Activated CD4-positive, alpha-beta T cell treated with anti-CD3 and anti-CD28 coated beads for 36 hours (primary cell): ENCODE measurements at places on chromosomes 12 and 14.

- DNase-seq = no peak
Observed at GRCh38 chr12:110775997-110776396, 33.3 kb upstream of the PPP1CC start.

DNA sequence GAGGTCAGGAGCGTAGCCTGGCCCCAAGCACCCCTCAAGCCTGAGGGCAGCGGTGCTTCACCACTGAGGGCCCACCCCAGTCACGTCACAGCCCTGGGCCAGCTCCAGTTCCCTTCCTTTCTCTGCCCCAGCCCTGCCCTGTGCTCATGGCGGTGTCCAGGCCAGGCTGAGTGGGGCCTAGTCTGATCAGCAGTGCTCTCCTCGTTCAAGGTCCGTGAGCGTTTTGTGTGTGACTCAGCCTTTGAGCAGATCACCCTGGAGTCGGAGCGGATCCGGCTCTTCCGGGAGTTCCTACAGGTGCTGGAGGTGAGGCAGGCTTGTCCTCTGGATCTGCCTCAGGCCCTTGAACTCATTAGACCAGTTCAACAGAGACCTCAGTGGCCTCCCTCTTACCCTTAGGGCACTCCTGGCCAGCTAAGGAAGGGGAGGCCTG, 19.0 kb downstream of the PRPF40B start:
- no peak for DNase-seq

- DNase-seq = no peak
Observed at GRCh38 chr14:21521501-21521900, 4.6 kb downstream of the SALL2 start.

DNA sequence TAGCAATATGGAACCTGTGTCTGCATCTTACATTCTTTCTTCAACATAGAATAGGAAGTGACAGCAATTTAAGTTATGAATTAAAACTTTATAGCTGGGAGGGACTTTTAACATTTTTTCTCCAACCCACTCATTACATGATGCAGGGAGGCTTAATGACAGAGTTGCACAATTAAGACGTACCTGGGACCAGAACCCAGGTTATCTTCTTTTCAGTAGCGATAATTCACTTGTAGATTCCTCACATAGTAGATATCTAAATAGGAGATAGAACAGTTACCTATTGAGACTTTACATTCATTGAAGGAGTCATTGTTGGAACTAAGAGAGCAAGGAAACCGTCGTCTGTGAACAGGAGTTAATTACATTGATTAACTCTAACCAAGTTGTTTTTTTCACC, 5.1 kb downstream of the SRGAP1 start:
- no peak for DNase-seq

DNA sequence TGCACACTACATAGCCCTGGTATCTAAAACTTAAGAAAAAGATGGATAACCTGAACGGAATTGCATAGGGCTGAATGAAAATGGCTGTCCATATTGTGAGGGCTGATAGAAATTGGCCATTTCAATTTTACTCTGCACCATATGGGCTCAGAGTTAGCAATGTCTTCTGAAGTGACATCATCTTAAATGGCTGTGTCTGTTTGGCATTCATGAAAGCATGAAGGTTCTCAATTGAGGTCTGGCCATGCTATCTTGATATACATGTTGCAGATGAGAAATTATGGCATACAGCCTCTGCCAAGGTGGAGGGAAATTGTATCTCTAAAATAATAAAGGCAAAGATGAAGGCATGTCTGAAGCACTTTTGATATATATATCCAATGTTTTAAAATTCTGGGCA, 226.0 kb upstream of the PDE3A start:
- no peak for DNase-seq

- no peak for DNase-seq
Observed at GRCh38 chr12:105713606-105714305, 383.3 kb downstream of the C12orf75 start.

- DNase-seq = no peak
Observed at GRCh38 chr14:70021548-70022220, 142.5 kb downstream of the SMOC1 start.

- peak; percentile 51 for DNase-seq
Observed at GRCh38 chr12:57276935-57277563, 26.1 kb upstream of the STAC3 start.

DNA sequence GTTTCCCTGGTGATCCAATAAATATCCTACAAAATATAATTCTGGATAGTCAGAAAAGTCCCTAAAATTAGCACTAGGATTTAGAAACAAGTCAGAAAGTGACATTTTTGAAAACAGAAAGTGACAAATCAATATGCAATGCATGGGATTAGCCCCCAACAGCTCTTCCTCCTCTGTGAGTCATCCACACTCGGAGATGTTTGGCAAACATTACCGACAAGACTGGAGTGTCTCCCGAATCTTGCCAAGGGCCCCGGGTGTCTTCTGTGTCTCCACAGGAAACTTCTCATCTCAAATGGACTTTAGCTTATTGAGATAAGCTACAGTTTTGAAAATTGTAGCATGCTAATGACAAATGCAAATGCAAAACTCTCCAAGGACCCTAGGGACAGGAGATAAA, 398.9 kb upstream of the CCDC196 start:
- DNase-seq = no peak

GRCh38 chr12:83161456-83161855, 474.8 kb downstream of the TMTC2 start:
- no peak for DNase-seq

GRCh38 chr12:3304436-3305165, 186.4 kb upstream of the PRMT8 start:
- peak; percentile 13 for DNase-seq

GRCh38 chr12:100404769-100405407, 48.0 kb downstream of the SLC17A8 start:
- DNase-seq = peak; percentile 74

- no peak for DNase-seq
Observed at GRCh38 chr12:82326905-82327503, 31.2 kb downstream of the CCDC59 start.

DNA sequence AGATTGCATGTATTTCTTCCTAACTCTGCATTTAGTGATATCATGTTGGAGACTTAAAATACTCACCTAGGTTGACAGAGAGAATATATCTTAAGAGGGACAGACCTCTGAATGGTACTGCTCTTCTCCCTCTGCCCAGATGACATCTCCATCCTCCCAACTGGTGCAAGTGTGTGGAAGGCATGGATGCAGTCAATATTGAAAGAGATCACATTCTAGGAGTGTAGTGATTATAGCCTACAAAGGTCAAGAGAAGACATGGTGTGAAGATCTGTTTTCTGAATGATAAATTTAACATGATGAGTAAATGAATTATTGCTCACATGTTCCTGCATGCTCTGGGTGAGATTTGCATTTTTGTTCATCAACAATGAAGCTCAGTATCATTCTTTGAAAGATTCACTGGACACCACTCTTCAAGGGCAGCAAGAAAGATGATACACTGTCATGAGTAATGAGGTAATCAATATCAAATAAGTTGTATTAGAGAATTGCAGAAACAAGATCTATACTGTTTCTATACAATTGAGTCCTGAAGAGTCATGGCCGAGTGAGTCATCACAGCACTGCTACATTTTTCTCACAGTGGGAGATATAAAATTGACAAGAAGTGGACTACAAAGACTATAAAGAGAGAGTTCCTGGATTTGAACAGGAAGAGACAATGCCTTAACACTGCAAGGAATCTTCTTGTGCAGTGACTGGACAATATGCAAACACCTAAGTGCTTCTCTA, 183.3 kb upstream of the KRR1 start:
- no peak for DNase-seq

DNA sequence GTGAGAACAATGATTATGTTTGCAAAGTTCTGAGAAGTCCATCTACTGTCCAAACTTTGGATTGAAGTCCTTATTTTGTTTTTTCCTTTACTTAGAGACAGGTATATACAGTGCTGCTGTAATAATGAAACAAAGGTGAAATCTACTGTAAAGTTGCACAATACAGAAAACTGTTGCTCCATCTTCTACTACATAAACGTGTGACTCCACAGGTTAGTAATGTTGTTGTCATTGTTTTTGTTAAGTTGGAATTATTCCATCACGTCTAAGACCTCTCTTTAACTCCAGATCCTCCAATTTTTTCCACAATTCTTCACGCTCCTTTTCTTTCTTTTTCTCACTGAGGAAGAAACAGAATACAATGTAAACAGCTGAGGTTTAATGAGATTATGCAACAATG, 57.0 kb upstream of the GPHB5 start:
- no peak for DNase-seq

DNA sequence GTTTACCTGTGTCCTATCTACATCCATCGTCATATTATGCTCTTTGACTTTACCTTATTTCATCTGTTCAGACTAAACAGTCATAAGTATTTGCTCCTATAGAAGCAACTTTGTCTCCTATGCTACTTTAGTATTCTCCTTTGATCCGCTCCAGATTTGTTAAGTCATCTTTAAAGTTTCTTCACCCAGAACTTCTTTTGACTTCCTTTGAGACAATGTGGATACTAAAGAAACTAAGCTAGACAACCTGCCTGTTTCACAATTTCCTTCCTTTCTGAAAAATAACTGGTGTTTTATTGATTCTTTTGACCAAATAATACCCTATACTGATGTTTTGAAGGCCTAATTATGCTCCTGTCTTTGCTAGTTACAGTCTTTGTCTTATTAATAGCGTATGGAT, 30.0 kb upstream of the LRRK2 start:
- no peak for DNase-seq

DNA sequence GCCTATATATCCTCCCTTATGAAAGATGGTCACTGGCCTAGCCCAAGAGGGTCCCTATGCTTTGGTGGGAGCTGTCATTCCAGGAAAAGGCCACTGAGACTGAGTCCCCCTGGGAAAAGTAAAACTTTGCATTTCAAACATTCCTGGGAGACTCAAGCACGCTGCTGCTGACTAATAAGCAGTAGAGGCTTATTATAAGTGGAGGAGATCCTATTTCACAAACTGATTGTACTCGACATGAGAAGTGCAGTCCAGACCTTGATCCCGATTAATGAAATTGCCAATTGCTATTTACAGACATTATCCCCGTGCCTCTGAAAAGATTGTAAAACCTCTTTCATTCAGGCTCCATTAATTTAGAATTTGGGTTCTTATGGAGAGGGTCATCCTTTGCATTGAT, 96.6 kb downstream of the EMP1 start:
- no peak for DNase-seq

- DNase-seq = peak; percentile 71
Observed at GRCh38 chr12:95218150-95219133, 835 bp downstream of the VEZT start.

GRCh38 chr12:467591-467990, 7.9 kb downstream of the B4GALNT3 start:
- no peak for DNase-seq

DNA sequence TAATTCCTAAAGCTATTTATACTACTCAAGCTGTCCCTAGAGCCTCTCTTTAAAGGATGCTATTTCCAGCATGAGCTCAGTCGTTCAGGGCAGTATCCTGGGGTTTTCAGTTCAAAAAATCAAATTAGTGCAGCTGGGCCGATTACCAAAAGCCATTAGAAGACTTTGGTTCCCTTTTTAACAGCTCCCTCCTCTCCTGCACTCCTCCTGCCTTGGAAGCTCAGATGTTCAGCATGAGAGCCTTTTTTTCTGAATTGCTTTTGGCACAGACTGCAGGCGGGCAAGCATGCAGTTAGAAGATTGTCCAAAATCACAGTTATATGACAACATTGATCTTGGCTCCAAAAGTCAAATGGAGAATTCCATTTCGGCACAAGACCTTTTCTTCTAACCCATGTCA, 179.6 kb downstream of the SLC35F4 start:
- DNase-seq = no peak

DNA sequence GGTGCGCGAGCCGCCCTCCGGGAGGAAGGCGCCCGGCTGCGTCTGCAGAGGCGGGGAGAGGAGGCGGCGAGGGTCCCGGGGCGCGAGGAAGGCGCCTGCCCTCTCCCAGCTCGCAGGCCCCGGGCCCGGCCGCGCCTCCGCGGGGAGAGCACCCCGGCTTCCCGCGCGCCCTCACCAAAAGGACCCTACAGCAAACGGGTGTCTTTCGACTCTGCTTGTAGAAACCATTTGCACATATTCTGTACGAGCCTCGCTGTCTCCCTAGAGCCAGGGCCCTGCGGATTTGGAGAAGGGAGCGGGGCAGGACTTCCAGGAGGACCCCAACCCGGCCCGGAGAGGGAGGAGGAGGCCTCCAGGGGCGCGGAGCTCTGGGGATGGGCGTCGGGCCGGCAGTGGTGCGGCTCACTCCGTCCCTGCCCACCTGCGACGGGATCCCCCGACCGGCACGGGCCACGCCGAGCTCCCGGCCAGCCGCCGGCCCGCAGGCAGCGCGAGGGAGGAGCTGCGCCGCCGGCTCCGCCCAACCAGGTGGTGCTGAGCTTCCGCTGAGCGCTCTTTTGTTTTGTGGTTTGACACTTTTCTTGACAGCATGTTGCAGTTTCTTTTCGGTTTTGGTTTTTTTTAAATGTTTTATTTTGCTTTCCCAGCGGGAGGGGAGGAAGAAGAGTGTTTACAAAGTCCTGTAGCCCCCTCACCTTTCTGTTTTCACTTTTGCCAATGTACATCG, 103.3 kb upstream of the FKBP4 start:
- DNase-seq = peak; percentile 80

- no peak for DNase-seq
Observed at GRCh38 chr14:105505101-105505500, 14.1 kb downstream of the TEDC1 start.

DNA sequence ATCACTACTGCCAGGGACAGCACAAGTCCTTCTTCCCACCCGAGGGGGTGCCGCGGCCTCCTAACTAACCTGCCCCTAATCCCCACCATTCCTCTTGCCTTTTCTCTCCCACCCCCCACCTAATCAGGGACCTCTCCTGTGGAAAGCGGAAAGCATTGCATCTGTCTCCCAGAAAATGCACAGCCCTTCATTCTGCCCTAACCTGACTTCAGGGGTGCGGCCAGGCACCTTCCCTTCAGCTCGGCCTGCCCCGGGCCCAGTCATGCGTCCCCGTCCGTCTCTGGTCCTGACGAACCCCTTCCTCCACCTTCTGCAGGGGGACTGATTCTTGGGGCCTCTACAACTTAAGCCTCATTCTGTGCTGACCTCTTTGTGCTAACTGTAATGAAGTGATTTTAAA, 43.9 kb upstream of the TRAF3 start:
- no peak for DNase-seq

- peak; percentile 77 for DNase-seq
Observed at GRCh38 chr14:70907996-70908934, 1.0 kb downstream of the PCNX1 start.

DNA sequence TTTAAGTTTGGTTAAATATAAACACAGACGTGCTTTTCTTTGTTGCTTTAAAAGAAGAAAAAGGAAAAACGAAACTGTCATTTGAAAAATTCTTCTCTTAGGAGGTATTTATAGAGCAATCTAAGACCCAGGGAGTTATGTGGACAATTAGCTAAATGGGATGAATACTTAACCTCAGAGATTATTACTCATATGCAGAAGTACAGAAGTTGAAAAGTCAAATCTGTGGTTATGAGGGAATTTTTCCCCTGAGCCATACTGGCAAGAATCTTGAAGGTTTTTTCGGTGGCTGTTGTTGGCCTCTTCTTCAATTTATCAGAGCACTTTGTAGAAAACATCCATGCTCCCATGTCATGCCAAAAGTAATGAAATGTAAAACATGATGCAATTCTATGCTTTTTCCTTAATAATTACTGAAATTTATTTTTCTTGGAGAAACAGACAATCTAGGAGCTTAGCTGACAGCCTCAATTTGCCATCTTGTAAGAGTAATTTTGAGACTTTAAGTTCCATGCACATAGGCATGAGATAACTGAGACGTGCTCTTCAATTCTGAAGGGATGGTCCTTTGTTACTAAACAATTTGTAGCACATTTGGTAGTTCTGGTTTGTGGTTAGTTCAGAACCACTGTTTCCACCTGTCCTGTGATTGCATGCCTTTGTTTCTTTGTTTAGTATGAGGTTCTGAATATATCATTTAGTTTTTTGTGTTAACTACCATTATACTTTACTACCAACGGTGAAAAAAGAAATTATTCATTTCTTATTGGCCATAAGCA, 126.6 kb downstream of the BCAT1 start:
- DNase-seq = no peak
